ENCODE measurements at places on chromosomes 4 and X.

DNA sequence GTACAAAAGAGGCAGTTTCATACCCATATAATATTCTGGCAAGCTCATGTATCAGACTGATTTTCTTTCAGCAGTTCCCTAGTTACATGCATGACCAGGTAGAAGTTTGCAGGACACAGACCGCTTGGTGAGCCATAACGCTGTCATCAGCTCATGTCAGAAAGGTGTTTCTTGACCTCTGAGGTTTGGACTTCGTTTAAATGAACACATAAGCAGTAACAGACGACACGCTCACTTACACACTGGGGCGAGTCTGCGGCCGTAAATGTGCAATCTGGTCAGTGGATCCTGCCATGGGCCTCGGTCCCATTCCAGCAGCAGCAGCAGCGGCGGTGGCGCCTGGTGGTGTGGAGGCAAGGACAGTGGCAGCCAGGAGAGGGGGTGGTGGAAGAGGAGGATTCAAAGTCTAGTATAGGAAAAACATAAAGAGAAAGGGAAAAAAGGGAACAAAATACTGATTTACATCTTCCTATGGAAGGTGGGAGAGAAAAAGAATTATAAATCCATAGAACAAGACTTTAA lies 111.9 kb upstream of the CBR4 start:
- DNase-seq: no peak

GRCh38 chr4:147560625-147561024 lies 56.6 kb upstream of the TMEM184C start:
- no peak for DNase-seq

GRCh38 chr4:3346146-3346545 lies 53.3 kb downstream of the RGS12 start:
- DNase-seq: peak; percentile 89

DNA sequence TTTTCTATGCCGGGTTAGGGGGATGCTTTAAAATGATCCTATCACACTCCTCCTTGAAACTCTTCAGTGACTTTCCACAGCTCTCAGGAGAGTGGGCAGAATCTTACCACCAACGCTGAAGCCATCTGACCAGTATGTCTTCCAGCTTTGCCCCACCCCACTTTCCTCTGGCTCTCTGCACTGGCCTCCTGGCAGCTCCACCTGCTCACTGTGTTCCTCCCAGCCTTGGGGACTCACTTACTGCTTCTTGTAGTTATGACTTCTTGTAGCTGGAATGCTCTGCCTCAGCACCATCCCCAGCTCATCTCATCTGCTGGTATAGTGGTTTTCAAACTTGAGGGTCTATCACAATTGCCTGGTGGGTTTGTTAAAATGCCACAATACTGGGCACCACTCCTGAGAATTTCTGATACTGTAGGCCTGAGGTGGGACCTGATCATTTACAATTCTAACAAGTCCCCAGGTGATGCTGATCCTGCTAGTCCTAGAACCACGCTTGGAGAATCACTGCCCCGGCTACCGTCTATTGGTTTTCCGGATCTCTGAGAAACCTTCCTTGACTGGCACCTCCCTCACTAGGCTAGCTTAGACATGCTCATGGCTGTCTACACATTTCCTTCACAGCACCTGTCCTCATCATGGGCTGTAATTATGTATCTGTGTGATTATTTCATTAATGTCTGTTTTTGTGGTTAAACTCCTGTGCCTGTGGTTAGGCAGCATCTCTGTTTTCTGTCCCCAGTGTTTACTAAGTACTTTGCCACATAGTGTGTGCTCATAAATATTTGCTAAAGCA lies 152.2 kb downstream of the MGST2 start:
- no peak for DNase-seq

- no peak for DNase-seq
Measured at GRCh38 chrX:134646691-134647090, 11.6 kb downstream of the PLAC1 start.

DNA sequence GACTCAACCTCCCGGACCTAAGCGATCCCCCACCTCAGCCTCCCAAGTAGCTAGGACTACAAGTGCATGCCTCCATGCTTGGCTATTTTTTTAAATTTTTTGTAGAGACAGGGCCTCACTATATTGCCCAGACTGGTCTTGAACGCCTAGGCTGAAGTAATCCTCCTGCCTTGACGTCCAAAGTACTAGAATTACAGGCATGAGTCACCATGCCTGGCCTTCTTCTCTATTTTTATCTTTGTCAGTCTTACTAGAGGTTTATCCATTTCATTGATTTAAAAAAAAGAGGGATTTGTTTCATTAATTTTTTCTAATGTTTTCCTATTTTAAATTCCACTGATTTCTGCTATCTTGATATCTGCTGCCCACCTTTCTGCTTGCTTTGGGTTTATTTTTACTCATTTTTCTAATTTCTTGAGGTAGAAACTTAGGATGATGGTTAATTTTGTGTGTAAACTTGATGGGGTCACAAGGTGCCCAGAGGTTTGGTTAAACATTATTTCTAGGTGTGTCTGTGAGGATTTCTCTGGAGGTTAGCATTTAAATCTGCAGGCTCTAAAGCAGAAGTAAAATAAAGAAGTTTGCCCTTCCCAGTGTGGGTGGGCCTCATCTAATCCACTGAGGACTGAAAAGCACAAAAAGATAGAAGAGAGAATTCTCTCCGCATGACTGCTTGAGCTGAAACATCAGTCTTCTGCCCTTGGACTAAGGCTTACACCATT lies 116.2 kb upstream of the DCLK2 start:
- DNase-seq: peak; percentile 35

DNA sequence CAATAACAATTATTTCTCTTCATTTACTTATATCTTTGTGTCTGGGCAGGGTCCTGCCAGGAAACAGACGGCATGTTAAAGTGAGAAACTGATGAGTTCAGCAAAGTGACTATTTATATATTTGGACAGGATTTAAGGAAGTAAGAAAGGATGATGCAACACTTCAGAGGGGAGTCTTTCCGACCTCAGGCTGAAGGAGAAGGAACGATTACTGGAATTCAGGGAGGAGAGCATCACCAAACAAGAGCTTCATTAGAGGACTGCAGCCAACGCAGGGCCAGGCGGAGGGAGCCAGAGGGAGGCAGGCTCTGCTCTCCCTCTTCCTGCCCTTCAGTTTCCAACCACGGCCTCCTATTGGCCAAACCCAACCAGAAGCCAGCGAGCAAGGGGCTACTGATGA lies 1.5 kb upstream of the TLR7 start:
- DNase-seq: peak; percentile 69

- no peak for DNase-seq
Measured at GRCh38 chr4:78747475-78747922, 28.7 kb upstream of the BMP2K start.

- no peak for DNase-seq
Measured at GRCh38 chrX:124228849-124229248, 103.6 kb upstream of the TEX13D start.

GRCh38 chrX:133550665-133551485 lies 135.6 kb upstream of the GPC4 start:
- no peak for DNase-seq
